Fibroblast of skin of back (primary cell): ENCODE measurements at places on chromosomes 6 and 20.

DNA sequence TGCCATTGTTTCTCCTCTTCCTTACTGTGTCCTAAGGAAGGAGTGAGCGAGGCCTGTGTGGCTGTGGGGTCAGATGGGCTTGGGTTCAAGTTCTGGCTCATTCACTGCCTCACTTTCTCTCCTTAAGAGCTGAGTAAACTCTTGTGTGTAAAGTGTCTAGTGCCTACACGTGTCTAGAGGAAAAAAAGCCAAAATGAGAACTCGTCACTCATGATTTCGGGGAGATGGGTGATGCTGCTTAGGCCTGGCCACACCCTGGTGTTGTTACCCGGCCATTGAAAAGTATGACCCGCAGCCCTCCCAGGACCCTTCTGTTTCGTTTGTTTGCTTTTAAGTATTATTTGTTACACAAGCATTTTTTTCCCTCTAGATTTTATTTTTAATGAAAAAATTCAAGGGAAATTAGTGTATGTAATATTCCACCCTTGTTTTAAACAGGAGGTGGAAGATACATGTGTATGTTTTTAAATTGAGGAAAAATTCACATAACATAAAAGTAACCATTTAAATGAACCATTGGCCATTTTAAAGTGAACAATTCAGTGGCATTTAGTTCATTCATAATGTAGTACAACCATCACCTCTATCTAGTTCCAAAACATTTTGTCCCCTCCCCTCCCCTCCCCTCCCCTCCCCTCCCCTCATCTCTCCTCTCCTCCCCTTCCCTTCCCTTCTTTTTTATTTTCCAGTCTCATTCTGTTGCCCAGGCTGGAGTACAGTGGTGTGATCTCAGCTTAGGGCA lies 71.0 kb downstream of the CEBPB start:
- no peak for DNase-seq

- peak; percentile 95 for DNase-seq
Observed at GRCh38 chr6:137832110-137832509, 34.9 kb upstream of the TNFAIP3 start.

- DNase-seq: no peak
Observed at GRCh38 chr20:50977066-50978021, 18.7 kb downstream of the MOCS3 start.

- DNase-seq: no peak
Observed at GRCh38 chr6:121999456-122000065, 399.9 kb upstream of the HSF2 start.

DNA sequence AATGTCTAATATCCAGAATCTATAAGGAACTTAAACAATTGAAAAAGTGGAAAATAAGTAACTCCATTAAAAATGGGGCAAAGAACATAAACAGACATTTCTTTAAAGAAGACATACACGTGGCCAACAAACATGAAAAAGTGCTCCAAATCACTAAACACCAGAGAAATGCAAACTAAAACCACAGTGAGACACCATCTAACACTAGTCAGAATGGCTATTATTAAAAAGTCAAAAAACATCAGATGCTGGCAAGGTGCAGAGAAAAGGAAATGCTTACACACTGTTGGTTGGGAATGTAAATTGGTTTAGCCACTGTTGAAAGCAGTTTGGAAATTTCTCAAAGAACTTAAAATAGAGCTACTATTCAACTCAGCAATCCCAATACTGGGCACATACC lies 169.2 kb upstream of the MANEA start:
- no peak for DNase-seq

DNA sequence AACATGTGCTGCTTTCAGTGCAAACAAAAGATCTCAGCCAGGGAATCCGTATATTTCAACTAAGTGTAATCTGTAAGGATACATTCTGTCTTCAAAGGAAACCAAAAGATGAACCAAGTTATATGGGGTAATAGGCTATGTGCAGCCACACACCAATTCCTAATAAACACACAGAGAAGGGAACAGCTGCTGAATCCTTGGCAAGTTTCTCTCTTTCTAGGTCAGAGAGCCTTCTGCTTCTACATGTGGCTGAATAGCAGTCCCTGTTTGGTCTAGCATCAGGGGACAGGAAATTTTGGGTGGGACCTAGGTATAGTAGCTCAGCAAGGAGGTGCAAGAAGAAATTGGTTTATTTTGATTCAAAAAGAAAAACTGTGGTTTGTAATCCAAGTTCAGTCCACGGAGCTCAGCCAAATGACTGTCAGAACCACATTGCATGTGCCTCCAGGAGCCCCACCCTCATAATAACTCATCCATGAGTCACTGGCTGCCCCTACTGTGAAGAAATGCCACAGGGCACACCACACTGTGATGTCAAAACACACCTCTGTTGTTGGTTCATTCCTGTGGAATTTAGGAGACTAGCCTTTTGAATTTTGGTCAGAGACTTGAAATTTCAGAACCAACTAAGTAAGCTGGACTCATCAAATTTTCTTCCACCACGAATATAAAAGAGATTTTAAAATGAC lies 21.1 kb downstream of the SPTLC3 start:
- peak; percentile 97 for DNase-seq

- DNase-seq: peak; percentile 59
Observed at GRCh38 chr6:150534553-150534952, 65.1 kb upstream of the PLEKHG1 start.
